Cardiac ventricle fibroblast (primary cell): ENCODE measurements at places on chromosomes 2 and 18. TPM values are rescaled to one million over a fixed set of nuclear protein-coding genes. Genes with fewer than 3 reads are reported as not detected.

Gene HOXD1
- total RNA-seq = not detected in 2 replicates

Gene PLGLB2
- total RNA-seq = 0.68 and 0.69 TPM in 2 replicates

Gene SLC4A3
- total RNA-seq = 8.8 and 9.4 TPM in 2 replicates

Gene GALNT5
- total RNA-seq = 10.0 and 11.3 TPM in 2 replicates

Gene KLHL30
- 0.06 TPM in 1 of 2 replicates, not detected in the other for total RNA-seq

Gene UPP2
- total RNA-seq = not detected in 2 replicates
